ENCODE measurements at places on chromosomes 1 and 21.

DNA sequence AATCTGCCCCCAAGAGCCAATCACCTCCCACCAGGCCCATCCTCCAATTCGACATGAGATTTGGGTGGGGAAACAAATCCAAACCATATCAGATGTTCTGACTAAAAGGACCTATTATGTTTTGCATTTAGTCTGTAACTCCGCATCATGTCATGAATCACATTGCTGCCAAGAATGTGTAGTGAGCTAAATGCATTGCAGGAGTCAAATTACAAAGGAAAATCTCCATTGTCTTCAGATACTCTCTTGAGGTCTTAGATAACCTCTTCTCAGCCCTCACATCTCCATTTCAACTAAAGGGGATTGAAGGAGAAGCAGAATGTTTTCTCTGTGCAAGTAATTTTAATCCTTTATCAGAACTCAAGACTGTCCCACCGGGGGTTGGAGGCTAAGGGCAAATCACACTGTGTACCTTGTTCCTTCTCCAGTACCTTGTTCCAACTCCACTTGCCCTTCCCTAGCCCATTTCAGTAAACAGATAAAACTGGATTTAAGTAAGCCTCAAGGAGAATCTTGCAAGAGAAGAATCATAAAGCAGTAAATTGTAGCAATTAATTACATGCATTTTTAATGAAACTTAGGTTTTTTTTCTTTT, 34.1 kb downstream of the EXTL2 start:
- DNase-seq = no peak

- no peak for DNase-seq
These were observed 424.4 kb upstream of the NFIA start for GRCh38 chr1:60657926-60658325.

DNA sequence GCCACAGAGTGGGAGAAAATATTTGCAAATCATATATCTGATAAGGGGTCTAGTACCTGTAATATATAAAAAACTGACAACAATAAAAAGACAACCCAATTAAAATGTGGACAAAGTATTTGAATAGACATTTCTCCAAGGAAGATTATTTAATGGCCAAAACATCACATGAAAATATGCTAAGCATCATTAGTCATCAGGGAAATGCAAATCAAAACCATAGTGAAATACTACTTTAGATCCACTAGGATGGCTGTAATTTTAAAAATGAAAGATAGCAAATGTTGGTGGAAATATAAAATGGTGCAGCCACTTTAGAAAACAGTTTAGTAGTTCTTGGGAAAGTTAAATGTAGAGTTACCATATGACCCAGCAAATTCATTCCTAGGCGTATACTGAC, 118.7 kb upstream of the KIF26B start:
- DNase-seq = no peak

DNA sequence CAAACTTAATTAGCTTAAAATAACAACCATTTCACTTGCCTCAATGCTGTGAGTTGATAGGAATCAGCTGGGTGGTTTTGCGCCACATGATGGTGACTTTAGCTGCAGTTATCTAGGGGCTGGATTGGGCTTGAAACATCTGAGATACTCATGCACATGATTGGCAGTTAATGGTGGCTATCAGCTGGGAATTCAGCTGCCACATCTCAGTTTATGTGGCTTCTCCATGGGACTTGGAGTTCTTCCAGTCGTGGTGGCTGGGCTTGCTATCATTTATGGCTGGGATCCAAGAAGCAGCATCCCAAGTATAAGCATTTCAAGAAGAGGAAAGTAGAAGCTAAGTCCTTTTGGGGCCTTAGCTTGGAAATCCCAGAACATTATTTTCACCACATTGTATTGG, 36.4 kb downstream of the PDC start:
- peak; percentile 2 for DNase-seq

GRCh38 chr1:109595531-109595930, 23.9 kb downstream of the GNAT2 start:
- no peak for DNase-seq

DNA sequence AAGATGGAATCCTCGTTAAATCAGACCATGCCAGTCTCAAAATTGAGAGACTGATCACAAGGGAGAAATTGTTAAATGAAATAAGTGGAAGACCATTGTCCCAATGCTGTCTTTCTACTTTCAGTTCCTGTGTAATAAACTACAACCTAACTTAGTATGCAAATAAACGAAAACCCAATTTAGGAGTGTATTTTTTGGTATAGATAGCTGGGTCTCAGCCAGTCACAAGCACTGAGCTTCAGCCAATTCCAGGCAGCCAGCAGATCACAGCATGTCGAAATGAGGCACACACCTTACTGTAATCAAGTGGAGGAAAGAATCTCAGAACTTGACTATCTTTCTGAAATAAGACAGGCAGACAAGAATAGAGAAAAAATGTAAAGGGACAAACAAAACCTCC, 33.0 kb upstream of the VN1R5 start:
- DNase-seq = no peak

- peak; percentile 43 for DNase-seq
These were observed 30.8 kb downstream of the DUSP10 start for GRCh38 chr1:221711063-221711577.

DNA sequence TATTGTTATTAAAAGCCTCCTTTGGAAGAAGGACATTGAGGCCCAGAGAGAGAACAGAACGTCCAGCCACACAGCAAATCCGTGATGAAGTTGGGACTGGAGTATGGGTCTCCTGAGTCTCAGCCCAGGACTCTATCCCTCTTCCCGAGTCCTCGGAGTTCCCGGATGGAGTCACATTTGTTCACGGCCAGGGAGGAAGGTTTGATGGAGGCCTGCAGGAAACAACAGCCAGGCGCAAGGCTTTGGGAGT, 357 bp upstream of the TXLNA start:
- no peak for DNase-seq

- DNase-seq = peak; percentile 81
These were observed 34.7 kb downstream of the RGS5 start for GRCh38 chr1:163168053-163168452.

- peak; percentile 63 for DNase-seq
These were observed 106.9 kb upstream of the TMEM51 start for GRCh38 chr1:15046487-15047165.

- no peak for DNase-seq
These were observed 44.2 kb downstream of the ACOT7 start for GRCh38 chr1:6349254-6349943.

DNA sequence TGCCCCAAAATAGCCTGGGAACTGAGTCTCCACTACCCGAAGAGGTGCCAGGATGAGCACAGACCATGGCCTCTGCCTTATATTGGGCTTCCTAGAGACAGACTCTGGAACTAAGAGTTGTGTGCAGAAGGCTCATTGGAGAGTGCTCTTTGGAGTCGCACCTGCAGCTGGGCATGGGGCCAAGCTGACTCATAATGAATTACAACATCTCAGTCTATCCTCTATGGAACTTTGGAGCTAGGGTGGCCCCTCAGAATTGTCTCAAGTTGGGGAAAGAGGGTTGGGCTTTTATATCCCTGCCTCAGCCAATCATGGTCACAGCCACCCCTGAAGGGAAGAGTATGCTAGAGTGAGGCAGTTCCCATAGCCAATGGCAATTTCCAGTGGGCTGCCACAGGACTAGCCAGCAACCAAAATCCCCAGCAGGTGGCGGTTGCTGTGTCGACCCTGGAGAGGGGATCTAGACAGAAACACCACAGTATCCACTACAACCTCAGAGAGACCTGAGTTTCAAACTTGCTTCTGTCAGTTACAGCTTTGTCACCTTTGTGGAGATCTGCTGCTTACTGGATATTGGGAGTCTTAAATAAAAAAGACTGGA, 93.8 kb downstream of the DMRTA2 start:
- no peak for DNase-seq

- DNase-seq = no peak
These were observed 13.4 kb upstream of the OLFML3 start for GRCh38 chr1:113965703-113966412.

- DNase-seq = no peak
These were observed 73.7 kb upstream of the NRIP1 start for GRCh38 chr21:15138490-15138889.

GRCh38 chr1:16717336-16718098, 22.8 kb upstream of the RNU1-4 start:
- no peak for DNase-seq

DNA sequence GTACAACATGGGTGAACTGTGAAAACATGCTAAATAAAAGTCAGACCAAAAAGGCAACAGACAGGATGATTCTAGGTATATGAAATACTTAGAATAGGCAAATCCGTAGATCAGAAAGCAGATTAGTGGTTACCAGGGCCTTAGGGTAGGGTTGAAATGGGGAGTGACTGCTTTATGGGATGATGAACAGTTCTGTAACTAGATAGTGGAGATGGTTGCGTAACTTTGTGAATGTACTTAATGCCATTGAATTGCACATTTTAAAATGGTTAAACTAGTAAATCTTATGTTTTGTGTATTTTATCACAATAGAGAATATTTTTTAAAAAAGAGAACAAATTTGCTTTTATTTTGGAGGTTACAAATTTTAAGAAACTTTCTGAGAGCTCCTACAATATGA, 17.4 kb downstream of the ZNF326 start:
- no peak for DNase-seq

DNA sequence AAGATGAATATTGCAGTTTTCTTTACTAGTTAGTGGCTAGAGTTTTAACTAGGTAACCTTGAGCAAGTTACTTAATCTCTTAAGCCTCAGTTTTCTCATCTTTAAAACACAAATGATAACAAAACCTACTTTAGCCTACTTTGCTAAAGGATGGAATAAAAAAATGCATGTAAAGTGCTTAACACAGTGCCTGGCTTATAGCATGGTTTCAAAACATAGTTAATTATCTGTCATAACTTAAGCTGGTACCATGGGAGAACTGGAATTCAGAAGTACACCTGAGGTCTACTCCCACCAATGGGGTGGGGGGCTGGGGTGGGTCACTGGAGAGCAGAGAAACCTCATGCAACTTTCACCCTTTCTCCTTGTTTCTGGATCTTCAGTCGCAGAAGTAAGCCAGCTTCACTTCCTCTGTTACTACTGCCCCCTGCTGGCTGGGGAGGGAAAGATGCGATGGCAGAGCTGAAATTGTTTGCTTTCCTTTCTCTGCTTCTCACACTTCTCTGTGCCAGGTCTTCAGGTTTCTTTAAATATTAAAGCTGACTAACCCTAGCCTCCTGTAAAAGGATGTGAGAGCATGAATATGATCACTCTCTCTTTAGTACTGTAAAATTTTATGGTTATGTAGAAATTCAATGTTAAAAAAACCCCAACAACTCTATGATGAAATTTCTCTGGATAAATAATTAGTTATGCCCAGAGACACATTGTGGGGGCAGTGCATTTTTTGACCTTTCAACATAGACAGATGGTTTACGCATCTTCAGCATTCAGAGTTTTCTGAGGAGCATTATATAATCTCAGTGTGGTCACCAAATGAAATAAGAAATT, 324.2 kb downstream of the HLX start:
- peak; percentile 46 for DNase-seq

- no peak for DNase-seq
These were observed 565.2 kb downstream of the NEGR1 start for GRCh38 chr1:71717186-71717585.

GRCh38 chr1:170296642-170297041, 150.9 kb downstream of the NTMT2 start:
- peak; percentile 83 for DNase-seq

GRCh38 chr1:174060090-174060489, 37.9 kb upstream of the RC3H1 start:
- no peak for DNase-seq

Measured in foreskin melanocyte (primary cell).